Activated CD4-positive, CD25-positive, alpha-beta regulatory T cell treated with anti-CD3 and anti-CD28 coated beads, Interleukin-2, amount 50 U/mL, for 24 hours (primary cell): ENCODE measurements at places on chromosomes 2 and 18.

- ATAC-seq, result peak; percentile 81
These were observed 45.2 kb downstream of the PCBP1 start for GRCh38 chr2:70132244-70133126.

DNA sequence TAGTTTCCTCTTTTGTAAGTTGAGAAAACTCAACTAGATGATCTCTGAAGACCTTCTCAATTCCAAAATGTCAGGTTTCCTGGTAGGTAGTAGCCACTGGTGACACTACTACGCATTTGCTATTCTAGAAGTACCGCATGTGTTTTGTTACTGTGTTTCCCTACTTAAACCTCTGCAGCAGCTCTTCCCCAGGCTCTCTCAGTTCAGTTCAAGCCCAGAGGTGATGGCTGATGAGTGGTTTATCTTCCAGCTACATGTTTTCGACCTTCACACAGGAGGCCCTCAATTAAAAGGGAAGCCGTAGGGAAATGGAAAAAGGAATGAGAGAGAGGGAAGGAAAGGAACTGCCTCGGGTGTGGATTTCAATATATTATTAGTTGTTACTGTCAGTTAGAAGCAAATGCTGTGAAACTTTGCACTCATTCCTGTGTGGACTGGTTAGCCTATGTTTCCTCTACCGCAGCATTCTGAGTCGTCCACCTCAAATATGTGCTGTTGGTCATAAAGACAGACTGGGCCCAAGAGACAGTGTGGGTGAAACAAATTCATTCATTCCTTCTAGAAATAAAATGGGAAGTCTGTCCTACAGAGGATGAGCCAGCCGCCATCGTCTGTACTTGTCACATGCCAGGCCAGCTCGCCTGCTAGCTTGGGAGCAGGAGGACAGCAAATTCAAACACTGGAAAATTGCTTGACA, 455.2 kb upstream of the RAB12 start:
- ATAC-seq, result no peak

DNA sequence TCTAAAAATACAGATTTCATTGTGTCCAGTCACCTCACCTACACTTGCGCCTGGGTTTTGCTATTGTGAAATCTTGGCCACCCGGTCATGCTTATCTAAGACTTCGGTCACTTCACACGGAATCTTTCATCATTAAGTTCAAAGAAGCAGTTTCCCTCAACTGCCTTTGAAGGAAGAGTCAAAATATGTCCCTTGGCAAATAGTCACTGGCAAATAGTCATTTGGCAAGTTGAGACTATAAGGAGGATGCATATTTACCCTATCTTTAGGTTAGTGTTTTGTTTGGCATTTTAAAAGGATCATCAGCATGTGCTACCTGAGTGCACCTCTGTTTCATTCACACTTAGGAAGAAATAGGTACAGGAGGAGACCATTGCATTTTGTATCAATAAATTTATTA, 95.9 kb downstream of the FEZ2 start:
- no peak for ATAC-seq

GRCh38 chr2:11867926-11868325, 121.5 kb downstream of the LPIN1 start:
- no peak for ATAC-seq

GRCh38 chr2:143574069-143574468, 444.9 kb downstream of the ARHGAP15 start:
- no peak for ATAC-seq

GRCh38 chr2:40287773-40288172, 164.1 kb downstream of the SLC8A1 start:
- no peak for ATAC-seq

DNA sequence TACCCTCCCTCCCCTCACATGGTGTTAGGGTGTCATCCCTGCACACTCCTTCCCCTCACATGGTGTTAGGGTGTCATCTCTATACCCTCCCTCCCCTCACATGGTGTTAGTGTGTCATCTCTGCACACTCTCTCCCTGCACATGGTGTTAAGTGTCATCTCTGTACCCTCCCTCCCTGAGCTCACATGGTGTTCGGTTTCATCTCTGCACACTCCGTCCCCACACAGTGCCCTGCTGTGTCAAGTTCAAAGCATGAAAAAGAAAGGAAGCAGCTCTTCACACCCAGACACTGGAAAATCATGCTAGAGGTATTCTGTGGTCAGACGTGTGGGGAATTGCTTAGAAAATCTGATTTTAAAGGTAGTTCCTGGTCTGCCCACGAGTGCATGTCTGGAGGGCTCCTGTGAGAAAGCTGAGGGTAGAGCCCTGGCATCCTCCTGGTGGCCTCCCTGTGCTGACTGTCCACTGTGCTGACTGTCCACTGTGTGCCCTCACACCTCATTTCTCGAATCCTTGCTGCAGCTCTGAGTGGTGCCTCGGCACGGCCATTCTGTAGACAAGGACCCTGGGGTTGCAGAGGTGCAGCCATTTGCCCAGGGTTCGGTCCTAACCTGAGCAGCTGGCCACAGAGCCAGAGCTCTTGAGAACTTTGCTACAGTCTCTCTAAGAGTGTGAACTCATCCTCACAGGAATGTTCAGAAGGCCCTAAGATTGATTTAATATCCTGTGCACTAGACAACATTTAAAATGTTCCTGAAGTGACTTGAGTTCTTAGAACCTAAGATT, 69.1 kb upstream of the NFATC1 start:
- ATAC-seq, result no peak

- no peak for ATAC-seq
These were observed 39.8 kb upstream of the SNED1 start for GRCh38 chr2:240958366-240959213.

GRCh38 chr2:200757399-200757798, 54.3 kb upstream of the BZW1 start:
- no peak for ATAC-seq

DNA sequence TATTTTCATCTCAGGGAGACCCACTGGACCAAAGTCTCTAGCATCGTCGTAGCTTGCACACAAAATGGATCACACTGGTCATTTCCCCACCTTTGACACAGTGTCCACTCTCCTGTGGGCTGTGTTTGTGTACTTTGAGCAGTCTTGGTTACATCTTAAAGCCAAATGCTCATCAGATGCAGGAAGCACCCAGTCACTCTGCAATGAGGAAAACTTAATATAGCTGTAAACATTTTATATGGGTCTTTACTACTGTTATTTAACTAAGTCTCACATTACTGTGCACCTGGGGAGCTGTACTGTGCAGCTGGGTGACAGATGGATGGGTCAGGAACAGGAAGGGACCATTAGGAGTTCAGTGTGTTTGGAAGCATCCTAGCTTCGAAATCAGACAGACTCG, 109.0 kb upstream of the CXCR4 start:
- no peak for ATAC-seq

DNA sequence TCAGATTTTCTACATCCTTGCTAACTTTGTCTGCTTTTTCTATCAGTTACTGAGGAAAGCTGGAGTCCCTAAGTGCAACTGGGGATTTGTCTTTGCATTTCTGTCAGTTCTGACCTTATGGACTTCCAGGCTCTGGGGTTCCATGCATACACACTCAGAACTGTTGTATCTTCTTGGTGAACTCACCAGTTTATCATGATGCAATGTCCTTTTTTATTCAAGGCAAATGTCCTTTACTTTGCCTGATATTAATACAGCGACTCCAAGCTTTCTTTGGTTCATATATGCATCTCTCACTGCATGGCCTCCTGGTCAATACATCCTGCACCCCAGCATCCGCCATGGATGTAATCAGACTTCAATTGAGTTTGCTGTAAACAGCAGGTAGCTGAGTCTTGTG, 44.7 kb downstream of the SLC66A2 start:
- no peak for ATAC-seq

GRCh38 chr18:42623935-42624334, 491.6 kb downstream of the RIT2 start:
- no peak for ATAC-seq

GRCh38 chr2:29024882-29025430, 43.9 kb downstream of the TOGARAM2 start:
- no peak for ATAC-seq

GRCh38 chr2:230161184-230161583, 58.6 kb downstream of the SP110 start:
- ATAC-seq, result no peak

DNA sequence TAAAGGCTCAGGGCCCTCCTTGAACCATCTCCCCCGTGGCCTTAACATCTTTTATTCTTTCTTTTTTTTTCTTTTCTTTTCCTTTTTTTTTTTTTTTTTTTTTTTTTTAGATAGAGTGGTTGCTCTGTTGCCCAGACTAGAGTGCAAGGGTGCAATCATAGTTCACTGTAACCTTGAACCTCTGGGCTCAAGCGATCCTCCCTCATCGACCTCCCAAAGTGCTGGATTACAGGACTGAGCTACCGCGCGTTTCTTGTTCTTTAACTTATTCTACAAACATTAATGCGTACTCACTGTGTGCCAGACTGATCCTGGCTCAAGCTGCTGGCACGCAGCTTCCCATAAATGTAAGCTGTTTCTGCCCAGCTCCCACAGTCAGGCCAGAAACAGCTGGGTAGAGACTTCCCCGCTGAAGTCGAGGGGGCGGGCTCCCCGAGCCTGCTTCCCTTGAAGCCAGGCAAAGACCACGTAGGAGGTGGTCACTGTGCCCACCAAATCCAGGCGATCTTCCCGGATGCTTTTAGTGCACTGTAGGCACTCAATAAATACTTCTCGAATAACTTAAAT, 29.2 kb upstream of the ATP6V1B1 start:
- no peak for ATAC-seq

- no peak for ATAC-seq
These were observed 46.8 kb upstream of the PPM1B start for GRCh38 chr2:44121899-44122298.

DNA sequence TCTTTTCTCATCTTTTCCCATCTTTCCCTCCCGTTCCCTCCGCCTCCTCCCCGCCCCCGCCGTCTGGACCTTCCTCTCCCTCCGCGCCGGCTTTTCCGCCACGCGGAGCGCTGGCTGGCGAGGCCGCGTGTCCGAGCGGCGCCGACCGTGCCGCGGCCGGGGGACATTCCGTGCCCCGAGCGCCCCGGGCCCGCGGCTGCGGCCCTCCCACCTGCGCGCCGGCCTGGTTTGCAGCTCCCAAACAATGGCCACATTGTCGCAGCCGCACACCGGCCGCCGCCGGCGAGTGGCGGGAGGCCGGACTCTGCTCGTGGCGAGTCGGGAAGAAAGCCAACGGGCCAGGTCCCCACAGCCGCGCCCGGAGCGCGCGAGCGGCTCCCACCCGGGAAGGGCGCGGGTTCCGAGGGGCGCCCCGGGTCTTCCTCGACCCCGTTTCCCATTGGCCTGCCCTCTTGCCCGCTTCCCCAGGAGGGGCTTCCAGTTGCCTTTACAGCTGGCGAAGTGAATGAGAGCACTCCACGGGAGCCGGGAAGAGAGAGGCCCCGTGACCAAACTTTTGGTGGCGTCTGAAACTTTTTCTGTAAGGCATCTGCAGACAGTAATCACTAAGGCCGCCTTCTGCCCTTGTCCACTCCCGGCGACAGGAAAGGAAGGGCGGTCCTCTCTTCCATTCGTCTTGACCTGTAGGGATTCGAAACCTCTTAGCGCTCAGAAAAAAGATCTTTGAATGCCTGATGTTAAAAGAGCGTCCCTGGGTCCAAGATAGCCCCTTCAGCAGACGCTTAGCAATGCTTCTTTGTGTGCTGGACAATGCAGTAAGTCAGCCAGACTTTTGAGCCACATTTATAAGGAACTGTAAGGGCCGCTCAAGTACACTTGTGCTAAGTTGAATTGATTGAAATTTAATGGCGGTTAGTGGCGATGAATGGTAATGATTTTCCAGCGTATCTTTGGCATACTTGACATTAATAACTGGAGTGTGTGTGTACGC, 6.2 kb downstream of the GLI2 start:
- no peak for ATAC-seq

DNA sequence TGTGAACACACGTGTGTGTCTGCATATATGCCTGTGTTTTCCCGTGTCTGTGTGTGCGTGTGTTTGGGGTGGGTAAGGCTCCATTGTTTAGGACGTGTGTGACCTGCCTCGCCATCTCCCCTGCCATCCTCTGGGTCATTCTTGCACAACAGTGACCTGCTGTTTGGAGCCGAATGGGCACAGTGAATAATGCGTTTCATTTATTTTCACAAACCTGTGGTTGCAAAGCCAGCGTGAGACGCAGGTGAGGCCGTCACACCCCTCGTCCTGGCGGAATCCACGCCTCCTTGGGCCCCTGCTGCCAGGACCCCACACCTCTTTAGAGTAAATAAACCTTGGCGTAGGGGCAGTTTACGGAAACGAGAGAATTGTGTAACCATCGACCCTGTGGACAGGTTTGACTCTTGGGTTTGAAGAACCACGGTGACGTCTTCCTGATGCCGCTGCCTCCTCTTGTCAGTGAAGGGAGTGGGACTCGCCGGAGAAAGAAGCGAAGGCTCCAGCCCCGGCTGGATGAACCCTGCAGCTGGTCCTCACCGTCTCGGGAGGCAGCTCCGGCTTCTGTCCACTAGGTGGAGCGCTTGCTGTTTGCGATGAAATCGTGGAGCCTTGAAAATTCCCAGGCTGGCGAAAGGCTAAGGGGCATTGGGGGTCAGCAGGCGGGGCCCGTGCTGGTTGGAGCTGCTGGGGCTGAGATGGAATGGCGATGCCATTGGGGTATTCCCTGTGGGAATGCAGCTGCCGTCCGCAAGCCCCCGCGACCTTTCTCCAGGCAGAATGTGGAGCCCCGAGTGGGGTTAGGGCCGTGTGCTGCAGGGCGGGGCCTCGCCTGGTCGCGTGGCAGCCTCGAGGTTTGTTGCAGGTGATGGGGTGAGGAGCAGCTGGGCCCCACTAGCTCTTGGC, 81.1 kb downstream of the RTP5 start:
- peak; percentile 41 for ATAC-seq

DNA sequence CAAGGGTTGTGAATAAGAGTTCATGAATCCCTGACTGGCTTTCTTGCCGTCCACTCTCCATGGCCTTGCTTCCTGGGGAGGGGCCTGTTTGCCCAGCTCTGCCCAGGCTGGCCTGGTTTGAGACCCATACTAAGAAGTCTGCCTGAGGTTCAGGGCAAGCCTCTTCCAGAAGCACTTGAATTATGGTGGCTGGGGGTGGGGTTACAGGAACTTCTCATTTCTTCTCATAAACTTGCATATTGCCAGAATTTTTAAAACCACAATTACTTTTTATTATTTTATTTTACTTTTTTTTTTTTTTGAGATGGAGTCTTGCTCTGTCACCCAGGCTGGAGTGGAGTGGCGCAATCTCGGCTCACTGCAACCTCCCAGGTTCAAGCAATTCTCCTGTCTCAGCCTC, 42.0 kb downstream of the GORASP2 start:
- no peak for ATAC-seq

DNA sequence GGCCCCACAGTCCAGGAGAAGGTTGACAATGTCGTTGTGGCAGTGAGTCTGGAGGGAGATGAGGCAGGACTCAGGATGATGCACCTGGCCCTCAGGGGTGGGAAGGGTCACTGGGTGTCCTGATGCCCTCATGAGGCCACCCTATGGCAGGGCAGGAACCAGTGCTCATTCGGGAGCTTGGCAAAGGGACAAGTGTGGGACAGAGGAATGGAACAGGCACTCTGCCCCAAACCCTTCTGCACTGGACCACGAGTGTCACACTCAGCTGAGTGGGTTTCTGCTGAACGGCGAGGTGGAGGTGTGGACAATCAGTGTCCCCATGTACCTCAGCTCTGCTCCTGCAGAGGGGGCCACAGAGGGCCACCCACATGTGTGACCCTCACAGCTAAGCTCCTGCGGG, 32.0 kb downstream of the ANKMY1 start:
- no peak for ATAC-seq

- no peak for ATAC-seq
These were observed 90.7 kb downstream of the CRIM1 start for GRCh38 chr2:36446294-36446693.

- ATAC-seq, result no peak
These were observed 9.4 kb upstream of the MOCOS start for GRCh38 chr18:36177913-36178312.
